ENCODE measurements at places on chromosomes 3 and 15.

DNA sequence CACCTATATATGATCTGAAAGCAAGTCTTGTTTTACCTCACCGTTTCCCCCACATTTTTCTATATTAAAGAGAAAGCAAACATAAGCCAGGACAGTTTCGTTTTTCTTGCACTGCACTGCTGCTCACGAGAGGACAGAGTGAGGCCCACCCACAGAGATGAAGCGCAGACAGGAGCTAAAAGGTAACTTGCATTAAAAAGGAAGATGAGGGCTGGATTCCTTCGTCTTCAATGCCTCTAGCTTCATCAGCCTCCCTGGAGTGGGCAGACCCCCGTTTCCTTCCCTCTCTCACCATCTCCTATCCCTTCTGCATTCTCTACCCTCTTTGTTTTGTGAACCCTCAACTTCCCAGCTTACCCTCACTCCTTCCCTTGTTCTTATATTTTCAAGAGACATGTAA is 18.9 kb downstream of the SUMF1 start:
- no peak for DNase-seq

DNA sequence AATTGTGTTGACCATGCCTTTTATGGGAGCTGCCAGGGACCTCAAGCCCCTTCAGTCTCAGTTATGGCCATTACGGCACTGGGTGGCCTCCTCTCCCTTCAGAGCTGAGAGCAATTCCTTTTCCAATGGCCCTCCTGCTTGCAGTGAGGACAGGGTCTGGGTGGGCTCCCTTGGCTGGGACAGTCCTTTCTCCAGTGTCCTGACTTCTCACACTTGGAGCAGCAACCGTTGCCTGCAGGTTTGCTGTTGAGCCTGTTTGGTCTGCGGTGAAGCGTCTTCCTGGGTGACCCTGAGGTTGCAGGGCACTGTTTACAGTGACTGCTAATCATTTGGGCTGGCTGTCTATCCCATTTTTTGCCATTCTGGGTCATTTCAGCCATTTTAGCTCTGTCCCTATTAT is 3.5 kb upstream of the CCDC80 start:
- no peak for DNase-seq

GRCh38 chr3:16362770-16363169 is 97.8 kb downstream of the OXNAD1 start:
- no peak for DNase-seq

- DNase-seq, result no peak
Observed at GRCh38 chr3:139987908-139988307, 52.9 kb downstream of the CLSTN2 start.

All from stimulated activated CD8-positive, alpha-beta memory T cell treated with anti-CD3 and anti-CD28 coated beads, Interleukin-4, amount 100 ng/mL, for 1 hour (primary cell).